ENCODE measurements at places on chromosomes 3 and 15. TPM values are rescaled to one million over a fixed set of nuclear protein-coding genes. Genes with fewer than 3 reads are reported as not detected.

The PARL gene
- 78.0 TPM for polyA plus RNA-seq

The PLA2G4B gene
- 5.6 TPM for polyA plus RNA-seq

The P3H2 gene
- polyA plus RNA-seq, result 0.04 TPM

The MKRN3 gene
- polyA plus RNA-seq, result 23.6 TPM

The TRNT1 gene
- polyA plus RNA-seq, result 49.3 TPM

The SLC2A2 gene
- not detected for polyA plus RNA-seq

The LDHAL6B gene
- not detected for polyA plus RNA-seq

The C3orf70 gene
- polyA plus RNA-seq, result not detected

The VPS39 gene
- 28.2 TPM for polyA plus RNA-seq

The ATP13A5 gene
- polyA plus RNA-seq, result not detected

The CTXND1 gene
- polyA plus RNA-seq, result not detected

The MESP1 gene
- 0.78 TPM for polyA plus RNA-seq

The ARHGEF26 gene
- polyA plus RNA-seq, result not detected

The USP4 gene
- polyA plus RNA-seq, result 20.4 TPM

The GPR15 gene
- polyA plus RNA-seq, result not detected

The MITF gene
- 8.7 TPM for polyA plus RNA-seq

The ISLR gene
- polyA plus RNA-seq, result not detected

The SSR3 gene
- 214 TPM for polyA plus RNA-seq

The A4GNT gene
- not detected for polyA plus RNA-seq

The ULK4 gene
- polyA plus RNA-seq, result 2.9 TPM
